ENCODE measurements at places on chromosomes 4 and X. TPM values are rescaled to one million over a fixed set of nuclear protein-coding genes. Genes with fewer than 3 reads are reported as not detected.

GRCh38 chr4:181671672-181672071 lies 571.5 kb upstream of the TENM3 start:
- DNase-seq = no peak

GRCh38 chr4:70505151-70505748 lies 13.1 kb upstream of the AMTN start:
- peak; percentile 22 for DNase-seq

- no peak for DNase-seq
Observed at GRCh38 chr4:158201876-158202275, 8.4 kb upstream of the TMEM144 start.

CT45A6 gene
- total RNA-seq = not detected

BEND4 gene
- 0.20 TPM for total RNA-seq

Measured in mucosa of gallbladder (tissue), 1 donor.